CD4-positive, alpha-beta memory T cell (primary cell): ENCODE measurements at places on chromosomes 3 and 15.
A peak's percentile ranks its signal among the peaks of the same experiment; 100 is the strongest.

DNA sequence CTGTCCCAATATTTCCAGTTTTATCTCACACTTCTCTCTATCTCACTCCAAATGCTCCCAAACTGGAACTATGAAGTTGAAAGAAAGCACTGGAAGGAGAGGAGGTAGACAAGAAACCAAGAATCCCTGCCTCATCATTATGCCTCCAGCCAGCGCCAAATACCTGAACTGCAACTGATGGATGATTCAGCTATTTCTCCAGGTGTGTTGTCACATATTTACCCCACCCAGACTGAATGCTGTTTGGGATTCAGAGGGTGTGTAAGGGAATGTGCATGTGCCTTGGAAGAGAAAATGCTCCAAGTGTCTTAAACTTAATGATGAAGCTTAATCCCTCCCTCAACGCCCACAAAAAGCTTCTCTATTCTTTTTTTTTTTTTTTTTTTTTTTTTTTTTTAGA lies 269.5 kb upstream of the ATP11B start:
- no peak for DNase-seq

DNA sequence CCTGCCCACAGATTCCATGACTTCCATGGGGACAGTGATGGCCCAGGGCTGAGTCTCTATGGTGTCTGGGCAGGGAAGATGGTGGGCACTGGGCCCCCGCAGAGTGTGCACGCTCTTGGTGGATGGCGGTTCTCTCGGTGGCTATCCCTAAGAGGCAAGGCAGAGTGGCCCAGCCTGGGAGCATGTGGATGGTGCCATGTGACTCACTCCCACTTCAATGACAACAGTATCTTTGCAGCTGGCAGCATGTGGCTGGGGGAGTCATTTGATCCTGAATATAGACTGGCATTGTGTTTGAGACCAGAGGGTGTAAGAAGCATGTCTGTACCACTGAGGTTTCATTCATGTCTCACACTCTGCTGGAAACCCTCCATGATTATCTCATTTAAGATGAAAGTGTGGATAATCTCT lies 101.2 kb downstream of the CORO2B start:
- DNase-seq = no peak

GRCh38 chr15:69074001-69074842 lies 59.7 kb downstream of the NOX5 start:
- no peak for DNase-seq

- no peak for DNase-seq
Measured at GRCh38 chr3:191502583-191502982, 41.6 kb downstream of the PYDC2 start.

GRCh38 chr15:75232826-75233503 lies 25.2 kb upstream of the GOLGA6C start:
- DNase-seq = no peak

GRCh38 chr15:39922462-39923092 lies 2.5 kb upstream of the GPR176 start:
- no peak for DNase-seq

GRCh38 chr3:38349684-38350359 lies 3.2 kb downstream of the XYLB start:
- no peak for DNase-seq

GRCh38 chr3:24628523-24629258 lies 134.0 kb upstream of the THRB start:
- DNase-seq = no peak

- no peak for DNase-seq
Measured at GRCh38 chr15:81152799-81153198, 18.7 kb downstream of the CFAP161 start.

GRCh38 chr15:64903326-64903950 lies 8.3 kb upstream of the ANKDD1A start:
- no peak for DNase-seq

GRCh38 chr3:185976977-185977678 lies 39.3 kb upstream of the TRA2B start:
- peak; percentile 65 for DNase-seq

DNA sequence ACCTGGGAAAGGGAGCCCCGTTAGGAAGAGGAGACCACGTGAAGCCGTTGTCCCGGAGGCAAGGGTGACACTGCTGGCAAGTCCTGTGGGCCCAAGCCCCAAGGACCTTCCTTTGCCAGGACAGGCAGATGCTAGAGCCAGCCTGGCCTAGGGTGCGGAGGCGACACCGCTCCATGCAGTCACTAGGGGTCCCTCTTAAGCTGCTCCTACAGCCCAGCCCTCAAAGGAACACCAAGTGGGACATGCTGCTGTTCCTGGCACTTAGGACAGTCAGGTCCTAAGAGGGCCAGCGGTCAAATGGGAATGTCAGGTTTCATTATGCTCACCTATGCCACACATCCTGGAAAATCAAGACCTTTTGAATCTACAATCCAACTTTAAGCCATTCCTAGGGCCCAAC lies 59.7 kb downstream of the RPN1 start:
- DNase-seq = no peak

DNA sequence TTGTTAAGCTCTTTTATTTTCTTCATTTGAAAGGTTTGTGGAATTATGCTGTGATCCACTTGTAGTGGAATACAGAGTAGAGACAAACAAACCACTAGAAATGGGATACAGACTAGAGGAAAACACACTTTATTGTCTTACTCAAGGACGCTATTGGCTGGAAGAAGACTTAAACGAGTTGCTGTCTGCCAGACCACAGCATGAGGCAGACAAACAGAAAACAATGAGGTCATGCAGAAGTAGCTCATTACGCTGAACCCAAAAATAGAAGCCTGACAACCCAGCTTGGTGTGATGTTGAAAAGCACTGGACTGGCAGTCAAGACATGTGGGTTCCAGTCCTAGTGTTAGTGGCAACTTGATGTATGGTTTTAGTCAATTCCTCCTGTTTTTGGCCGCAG lies 62.4 kb upstream of the P3H2 start:
- DNase-seq = no peak
